Fibroblast of upper back skin (primary cell): ENCODE measurements at places on chromosomes 1 and 21.
A peak's percentile ranks its signal among the peaks of the same experiment; 100 is the strongest.

GRCh38 chr1:2311184-2312032, 79.9 kb downstream of the MORN1 start:
- peak; percentile 64 for DNase-seq

- DNase-seq = peak; percentile 44
Observed at GRCh38 chr1:115181231-115181630, 91.9 kb upstream of the TSPAN2 start.

DNA sequence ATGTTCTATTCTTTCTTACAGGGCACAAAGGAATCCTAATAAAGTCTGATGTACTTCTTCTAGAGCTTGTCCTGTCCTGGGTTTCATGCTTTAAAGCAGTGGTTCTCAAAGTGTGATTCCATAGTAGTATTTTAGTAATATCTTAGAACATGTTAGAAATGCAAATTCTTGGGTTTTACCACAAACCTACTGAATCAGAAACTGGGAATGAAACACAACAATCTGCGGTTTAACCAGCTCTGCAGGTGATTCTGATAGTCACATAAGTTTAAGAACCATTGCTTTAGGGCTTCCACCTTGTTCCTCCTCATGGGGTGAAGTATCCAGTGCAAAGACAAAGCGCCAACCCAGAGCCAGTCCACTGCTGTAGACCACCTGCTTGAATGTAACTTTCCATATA, 41.1 kb downstream of the NGF start:
- peak; percentile 76 for DNase-seq

DNA sequence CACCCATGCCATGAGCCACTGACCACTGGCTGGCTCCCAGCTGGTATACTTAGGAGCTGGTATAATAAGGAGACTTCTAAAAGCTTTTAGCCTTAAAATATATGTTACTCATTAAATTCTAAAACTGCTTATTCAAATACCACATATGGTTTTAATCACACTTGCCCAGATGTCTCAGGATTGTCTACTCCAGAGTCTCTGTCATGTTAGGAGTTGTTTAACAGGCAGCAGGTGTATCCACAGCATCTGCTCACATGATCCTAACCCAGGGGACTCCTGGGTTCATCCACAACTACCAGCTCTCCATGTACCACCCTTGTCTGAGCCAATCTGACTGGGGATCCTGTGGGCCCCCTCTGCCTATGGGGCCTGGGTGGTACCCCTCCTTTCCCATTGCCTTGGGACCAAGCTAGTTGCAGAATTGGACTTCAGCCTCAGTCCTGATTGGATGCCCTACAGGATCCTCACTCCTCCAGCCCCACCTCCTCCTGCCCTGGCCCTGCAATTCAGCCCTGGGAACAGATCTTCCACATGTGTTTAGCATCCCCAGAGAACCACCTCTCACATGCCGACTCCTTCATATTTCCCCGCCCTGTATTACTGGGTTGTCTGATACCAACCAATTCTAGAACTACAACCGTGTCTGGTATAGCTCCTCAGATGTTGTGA, 61.3 kb downstream of the BCAR3 start:
- peak; percentile 77 for DNase-seq
